ENCODE measurements at places on chromosomes 4 and X. TPM values are rescaled to one million over a fixed set of nuclear protein-coding genes. Genes with fewer than 3 reads are reported as not detected.
A peak's percentile ranks its signal among the peaks of the same experiment; 100 is the strongest.

GRCh38 chr4:134762053-134762452 lies 560.5 kb upstream of the PABPC4L start:
- no peak overlapping the region for H3K4me3 ChIP-seq
- H3K36me3 ChIP-seq, result no peaks in the 10 kb centered on the region
- no peak for DNase-seq
- no peaks in the 10 kb centered on the region for H3K4me1 ChIP-seq

GRCh38 chr4:99863804-99864203 lies 30.4 kb downstream of the LAMTOR3 start:
- DNase-seq, result no peak
- no peaks in the 10 kb centered on the region for H3K4me1 ChIP-seq
- H3K4me3 ChIP-seq, result no peak overlapping the region
- H3K27me3 ChIP-seq, result no peaks in the 10 kb centered on the region

GRCh38 chrX:63349307-63349706 lies 1.8 kb downstream of the SPIN4 start:
- H3K36me3 ChIP-seq, result no peaks in the 10 kb centered on the region
- no peaks in the 10 kb centered on the region for H3K27me3 ChIP-seq
- H3K4me3 ChIP-seq, result peak overlapping the region; percentile 71

DMD gene
- total RNA-seq, result 2.2 TPM

DNA sequence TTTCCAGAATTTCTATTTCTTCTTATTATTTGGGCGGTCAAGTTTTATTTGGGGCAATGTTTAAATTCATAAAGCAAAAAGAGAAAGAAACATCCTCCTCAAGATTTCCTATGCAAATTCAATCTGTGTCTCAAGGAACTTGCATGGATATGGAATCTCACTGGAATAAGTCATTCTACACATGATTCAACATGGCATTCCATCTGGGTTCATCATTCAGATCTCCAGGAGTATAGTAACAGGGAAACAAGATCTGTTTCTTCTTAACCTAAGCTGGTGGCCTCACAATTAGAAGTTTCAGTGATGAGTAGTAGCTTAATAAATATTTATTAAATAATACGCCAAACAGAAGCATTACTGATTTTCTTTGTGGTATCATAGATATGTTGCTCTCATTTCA lies 19.8 kb downstream of the KLHL34 start:
- H3K27ac ChIP-seq, result no peak overlapping the region
- DNase-seq, result no peak
- no peaks in the 10 kb centered on the region for H3K27me3 ChIP-seq
- H3K36me3 ChIP-seq, result no peaks in the 10 kb centered on the region
- no peaks in the 10 kb centered on the region for H3K4me1 ChIP-seq

DNA sequence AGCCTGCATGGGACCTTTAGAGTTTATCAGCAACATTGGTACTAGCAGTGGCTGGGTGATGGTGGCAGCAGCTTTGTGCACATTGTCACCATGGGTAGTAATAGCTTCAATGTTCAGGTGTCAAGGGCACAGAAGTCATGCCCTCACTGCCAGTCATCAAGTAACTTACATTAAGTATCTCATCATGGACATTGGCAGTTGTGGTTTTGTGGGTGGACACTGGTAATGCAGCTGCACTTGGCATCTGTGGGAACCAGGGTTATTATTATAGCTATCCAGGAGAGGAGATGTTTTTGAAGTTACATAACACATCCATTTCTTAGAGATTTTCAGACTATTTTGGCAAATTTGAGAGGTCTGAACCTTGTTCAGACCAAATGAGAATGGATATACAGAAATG lies 243.2 kb upstream of the NOCT start:
- H3K36me3 ChIP-seq, result no peaks in the 10 kb centered on the region
- no peaks in the 10 kb centered on the region for H3K27me3 ChIP-seq
- no peak overlapping the region for H3K4me3 ChIP-seq
- H3K4me1 ChIP-seq, result no peaks in the 10 kb centered on the region
- DNase-seq, result no peak

- H3K27me3 ChIP-seq, result no peaks in the 10 kb centered on the region
- no peaks in the 10 kb centered on the region for H3K4me1 ChIP-seq
- no peaks in the 10 kb centered on the region for H3K36me3 ChIP-seq
Observed at GRCh38 chr4:78659264-78659663, 107.7 kb downstream of the ANXA3 start.

DNA sequence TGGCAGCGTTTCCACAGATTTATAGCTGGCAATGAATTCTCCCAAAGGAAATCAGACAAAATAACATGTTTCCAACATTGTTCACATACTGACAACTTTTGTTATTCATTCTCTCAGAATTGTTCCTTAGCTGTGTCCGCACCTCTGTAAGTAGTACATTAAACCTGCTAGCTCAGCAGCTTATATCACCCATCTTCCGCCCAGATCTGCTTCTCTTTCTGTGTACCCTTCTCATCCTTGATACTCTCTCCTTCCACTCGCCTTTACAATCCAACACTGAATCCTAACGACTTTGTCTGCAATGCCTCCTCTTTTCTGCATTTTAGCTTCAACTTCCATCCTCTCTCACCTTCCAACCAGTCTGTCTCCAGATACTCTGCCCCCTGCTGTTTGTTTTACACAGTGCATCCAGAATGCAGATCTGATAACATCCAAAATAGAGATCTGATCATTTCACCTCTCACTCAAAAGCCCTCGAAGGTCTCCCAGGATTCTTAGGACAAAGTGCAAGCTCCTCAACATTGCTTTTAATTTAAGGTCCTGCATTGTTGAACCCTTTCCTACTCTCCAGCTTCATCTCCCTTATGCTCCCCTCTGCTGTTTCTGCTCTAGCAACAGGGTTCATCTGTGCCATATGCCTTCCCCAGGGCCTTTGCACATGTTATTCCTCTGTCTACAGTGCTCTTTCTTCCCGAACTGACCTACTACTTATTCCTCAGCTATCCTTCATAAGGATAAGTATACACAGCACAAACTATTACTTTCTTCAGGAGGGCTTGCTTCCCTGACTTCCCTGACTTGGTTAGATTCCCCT lies 67.3 kb upstream of the VBP1 start:
- no peaks in the 10 kb centered on the region for H3K27me3 ChIP-seq
- no peaks in the 10 kb centered on the region for H3K4me1 ChIP-seq
- no peak overlapping the region for H3K27ac ChIP-seq
- H3K36me3 ChIP-seq, result no peaks in the 10 kb centered on the region

- H3K27ac ChIP-seq, result no peak overlapping the region
- no peak for DNase-seq
- H3K27me3 ChIP-seq, result no peaks in the 10 kb centered on the region
- H3K4me3 ChIP-seq, result no peak overlapping the region
- H3K4me1 ChIP-seq, result no peaks in the 10 kb centered on the region
Observed at GRCh38 chr4:185682236-185682635, 129.8 kb downstream of the SORBS2 start.

PAGE4 gene
- not detected for total RNA-seq

DNA sequence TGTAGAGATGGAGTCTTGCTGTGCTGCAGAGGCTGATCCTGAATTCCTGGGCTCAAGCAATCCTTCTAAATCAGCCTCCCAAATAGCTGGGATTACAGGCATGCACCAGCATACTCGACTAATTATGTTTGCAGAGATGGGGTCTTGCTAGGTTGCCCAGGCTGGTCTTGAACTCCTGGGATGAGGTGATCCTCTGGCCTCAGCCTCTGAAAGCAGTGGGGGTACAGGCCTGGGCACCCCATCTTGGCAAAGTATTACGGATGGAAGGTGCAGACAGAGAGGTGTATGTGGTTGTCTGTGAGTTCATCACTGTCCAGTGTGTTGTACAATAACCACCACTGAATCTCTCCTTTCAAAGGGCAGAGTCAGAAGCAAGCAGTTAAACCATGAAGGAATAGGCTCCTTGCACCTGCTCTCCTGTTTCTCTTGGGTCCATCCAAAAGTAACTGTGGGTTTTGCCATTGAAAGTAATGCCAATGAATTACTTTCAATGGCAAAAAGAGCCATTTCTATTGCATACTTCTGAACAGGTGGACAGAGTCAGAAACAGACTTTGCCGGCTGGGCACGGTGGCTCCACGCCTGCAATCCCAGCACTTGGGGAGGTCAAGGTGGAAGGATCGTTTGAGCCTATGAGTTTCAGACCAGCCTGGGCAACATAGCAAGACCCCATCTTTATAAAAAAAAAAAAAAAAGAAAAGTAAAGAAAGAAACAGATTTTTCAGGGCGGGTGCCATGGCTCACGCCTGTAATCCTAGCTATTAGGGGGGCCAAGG lies 7.0 kb upstream of the AKAP17A start:
- H3K4me1 ChIP-seq, result peaks cover 2% of the 10 kb centered on the region
- H3K27ac ChIP-seq, result no peak overlapping the region
- DNase-seq, result no peak
- H3K27me3 ChIP-seq, result no peaks in the 10 kb centered on the region
- H3K4me3 ChIP-seq, result no peak overlapping the region

DNA sequence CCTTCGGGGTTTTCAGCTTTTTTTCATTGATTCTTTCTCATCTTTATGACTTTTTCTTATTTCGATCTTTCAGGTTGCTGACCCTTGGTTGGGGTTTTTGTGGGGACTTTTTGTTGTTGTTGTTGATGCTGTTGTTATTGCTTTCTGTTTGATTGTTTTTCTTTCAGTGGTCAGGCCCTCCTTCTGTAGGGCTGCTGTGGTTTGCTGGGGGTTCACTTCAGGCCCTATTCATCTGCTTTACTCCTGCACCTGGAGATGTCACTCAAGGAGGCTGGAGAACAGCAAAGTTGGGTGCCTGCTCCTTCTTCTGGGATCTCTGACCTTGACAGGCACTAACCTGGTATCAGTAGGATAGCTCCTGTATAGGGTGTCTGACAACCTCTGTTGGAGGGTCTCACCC lies 39.9 kb upstream of the PCDH18 start:
- no peak overlapping the region for H3K4me3 ChIP-seq
- no peaks in the 10 kb centered on the region for H3K36me3 ChIP-seq
- no peak overlapping the region for H3K27ac ChIP-seq
- H3K4me1 ChIP-seq, result no peaks in the 10 kb centered on the region
- H3K27me3 ChIP-seq, result no peaks in the 10 kb centered on the region

- no peaks in the 10 kb centered on the region for H3K4me1 ChIP-seq
- H3K27me3 ChIP-seq, result no peaks in the 10 kb centered on the region
- H3K36me3 ChIP-seq, result no peaks in the 10 kb centered on the region
- no peak for DNase-seq
Observed at GRCh38 chr4:82770607-82771006, 28.0 kb downstream of the SCD5 start.

SEPSECS gene
- 4.0 TPM for total RNA-seq

ADH7 gene
- total RNA-seq, result not detected

GRCh38 chr4:101464596-101464995 lies 117.3 kb upstream of the PPP3CA start:
- no peak overlapping the region for H3K27ac ChIP-seq
- no peak overlapping the region for H3K4me3 ChIP-seq
- DNase-seq, result no peak
- H3K27me3 ChIP-seq, result no peaks in the 10 kb centered on the region
- no peaks in the 10 kb centered on the region for H3K36me3 ChIP-seq
- H3K4me1 ChIP-seq, result no peaks in the 10 kb centered on the region

GRCh38 chrX:16664626-16665025 lies 14.7 kb downstream of the S100G start:
- H3K4me1 ChIP-seq, result no peaks in the 10 kb centered on the region
- no peaks in the 10 kb centered on the region for H3K27me3 ChIP-seq
- no peak overlapping the region for H3K27ac ChIP-seq
- no peak overlapping the region for H3K4me3 ChIP-seq

DNA sequence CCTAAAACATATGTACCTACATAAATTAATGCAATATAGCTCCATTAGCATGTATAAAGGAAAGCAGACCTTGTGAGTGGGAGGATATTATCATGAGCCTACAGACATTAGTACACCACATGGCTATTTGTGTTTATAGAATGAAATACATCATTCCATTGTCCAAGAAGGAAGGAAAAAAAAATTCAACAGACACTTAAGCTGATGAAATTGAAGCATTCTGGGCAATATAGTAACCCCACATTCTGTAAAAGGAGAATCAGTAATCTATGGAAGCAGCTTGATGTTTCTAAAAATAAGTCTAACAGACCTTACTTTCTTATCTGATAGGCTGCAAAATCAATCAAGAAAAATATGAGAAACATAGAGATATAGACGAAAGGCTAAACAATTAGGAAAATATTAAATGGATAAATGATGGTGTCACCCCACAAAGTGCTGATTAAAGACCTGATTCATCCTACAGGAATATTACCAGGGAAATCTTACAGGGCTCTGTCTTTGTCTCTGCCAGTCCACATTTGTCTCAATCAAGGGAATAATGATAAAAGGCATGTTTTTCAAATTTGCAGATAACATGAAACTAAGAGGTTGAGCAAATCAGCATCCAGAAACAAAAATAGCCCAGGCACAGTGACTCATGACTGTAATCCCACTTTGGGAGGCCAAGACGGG lies 76.8 kb downstream of the COMMD8 start:
- no peaks in the 10 kb centered on the region for H3K4me1 ChIP-seq
- no peak overlapping the region for H3K4me3 ChIP-seq

DNA sequence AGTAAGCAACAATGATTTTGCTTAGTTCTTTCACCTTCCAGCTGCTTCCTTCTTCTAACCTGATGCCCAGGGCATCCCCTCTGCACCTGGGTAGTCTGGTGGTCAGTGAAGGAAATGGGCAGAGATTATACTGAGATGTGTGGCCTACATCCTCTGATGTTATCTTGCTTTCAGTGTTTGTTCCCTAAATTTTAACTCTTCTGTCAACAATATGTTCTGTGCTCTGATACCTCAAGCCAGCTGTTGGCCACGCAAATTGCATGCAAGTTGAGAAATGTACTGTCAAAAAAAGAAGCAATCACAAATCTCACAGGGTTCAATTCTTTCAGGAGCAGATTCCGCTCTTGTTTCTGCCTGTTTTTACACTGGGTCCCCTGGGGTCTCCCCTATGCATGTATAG lies 73.8 kb downstream of the FBXW7 start:
- H3K4me1 ChIP-seq, result no peaks in the 10 kb centered on the region
- no peaks in the 10 kb centered on the region for H3K36me3 ChIP-seq
- no peak overlapping the region for H3K4me3 ChIP-seq
- DNase-seq, result no peak
- H3K27me3 ChIP-seq, result no peaks in the 10 kb centered on the region

DNA sequence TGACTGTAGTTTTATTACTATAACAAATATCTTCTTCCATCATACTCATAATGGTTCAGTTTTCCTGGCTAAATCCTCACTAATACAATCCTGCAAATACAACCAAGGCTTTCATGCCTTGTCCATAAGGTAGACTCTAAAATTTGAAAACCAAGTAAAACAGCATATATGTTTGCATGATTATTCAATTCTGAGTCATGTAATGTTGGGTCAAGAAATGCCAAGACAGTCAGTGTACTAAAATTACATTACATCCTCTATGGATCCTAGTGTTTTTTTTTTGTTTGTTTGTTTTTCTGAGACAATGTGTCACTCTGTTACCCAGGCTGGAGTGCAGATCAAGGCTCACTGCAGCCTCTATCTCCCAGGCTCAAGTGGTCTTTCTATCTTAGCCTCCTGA lies 38.6 kb upstream of the TEX13D start:
- H3K4me3 ChIP-seq, result no peak overlapping the region
- no peaks in the 10 kb centered on the region for H3K36me3 ChIP-seq
- 0 out of 2 replicates have a peak, but pooled peaks cover 2% of the 10 kb centered on the region for H3K27me3 ChIP-seq
- DNase-seq, result no peak
- H3K27ac ChIP-seq, result no peak overlapping the region

- H3K4me1 ChIP-seq, result no peaks in the 10 kb centered on the region
- DNase-seq, result no peak
- H3K27ac ChIP-seq, result no peak overlapping the region
- no peaks in the 10 kb centered on the region for H3K27me3 ChIP-seq
Observed at GRCh38 chr4:44661940-44662622, 10.7 kb upstream of the YIPF7 start.

- no peak for DNase-seq
- no peaks in the 10 kb centered on the region for H3K36me3 ChIP-seq
- no peak overlapping the region for H3K4me3 ChIP-seq
- H3K4me1 ChIP-seq, result peaks cover 4% of the 10 kb centered on the region
- no peaks in the 10 kb centered on the region for H3K27me3 ChIP-seq
Observed at GRCh38 chr4:164959896-164960295, 17.6 kb downstream of the TRIM61 start.

Measured in Panc1 (cell line).